Spinal cord (tissue), 10 donors: ENCODE measurements at places on chromosomes 12 and 14.
A peak's percentile ranks its signal among the peaks of the same experiment; 100 is the strongest.

GRCh38 chr12:5000204-5000603 is 43.5 kb upstream of the KCNA5 start:
- no peak for DNase-seq

DNA sequence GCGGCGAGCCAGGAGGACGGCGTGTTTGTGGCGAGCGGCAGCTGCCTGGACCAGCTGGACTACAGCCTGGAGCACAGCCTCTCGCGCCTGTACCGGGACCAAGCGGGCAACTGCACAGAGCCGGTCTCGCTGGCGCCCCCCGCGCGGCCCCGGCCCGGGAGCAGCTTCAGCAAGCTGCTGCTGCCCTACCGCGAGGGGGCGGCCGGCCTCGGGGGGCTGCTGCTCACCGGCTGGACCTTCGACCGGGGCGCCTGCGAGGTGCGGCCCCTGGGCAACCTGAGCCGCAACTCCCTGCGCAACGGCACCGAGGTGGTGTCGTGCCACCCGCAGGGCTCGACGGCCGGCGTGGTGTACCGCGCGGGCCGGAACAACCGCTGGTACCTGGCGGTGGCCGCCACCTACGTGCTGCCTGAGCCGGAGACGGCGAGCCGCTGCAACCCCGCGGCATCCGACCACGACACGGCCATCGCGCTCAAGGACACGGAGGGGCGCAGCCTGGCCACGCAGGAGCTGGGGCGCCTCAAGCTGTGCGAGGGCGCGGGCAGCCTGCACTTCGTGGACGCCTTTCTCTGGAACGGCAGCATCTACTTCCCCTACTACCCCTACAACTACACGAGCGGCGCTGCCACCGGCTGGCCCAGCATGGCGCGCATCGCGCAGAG is 873 bp downstream of the PLXNC1 start:
- DNase-seq: peak; percentile 76

- no peak for DNase-seq
Measured at GRCh38 chr14:73887318-73887616, 608 bp downstream of the ZNF410 start.

GRCh38 chr14:59582161-59582560 is 5.5 kb upstream of the CCDC175 start:
- DNase-seq: peak; percentile 55

DNA sequence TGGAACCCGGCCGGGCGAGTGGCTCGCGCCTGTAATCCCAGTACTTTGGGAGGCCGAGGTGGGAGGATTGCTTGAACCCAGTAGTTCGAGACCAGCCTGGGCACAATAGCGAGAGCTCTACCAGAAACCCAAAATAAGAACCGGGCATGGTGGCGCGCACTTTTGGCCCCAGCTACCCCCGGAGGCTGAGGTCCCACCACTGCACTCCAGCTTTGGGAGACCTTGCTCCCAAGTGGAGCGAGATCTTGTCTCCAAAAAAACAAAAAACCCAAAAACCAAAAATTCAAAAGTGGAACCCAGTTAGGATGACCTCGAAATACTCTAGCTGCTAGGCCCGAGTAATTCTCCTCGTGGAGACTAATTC is 769 bp upstream of the VTI1B start:
- no peak for DNase-seq

GRCh38 chr12:64318605-64319004 is 72.0 kb downstream of the C12orf56 start:
- no peak for DNase-seq

- DNase-seq: no peak
Measured at GRCh38 chr12:103318566-103318965, 177.2 kb downstream of the C12orf42 start.

DNA sequence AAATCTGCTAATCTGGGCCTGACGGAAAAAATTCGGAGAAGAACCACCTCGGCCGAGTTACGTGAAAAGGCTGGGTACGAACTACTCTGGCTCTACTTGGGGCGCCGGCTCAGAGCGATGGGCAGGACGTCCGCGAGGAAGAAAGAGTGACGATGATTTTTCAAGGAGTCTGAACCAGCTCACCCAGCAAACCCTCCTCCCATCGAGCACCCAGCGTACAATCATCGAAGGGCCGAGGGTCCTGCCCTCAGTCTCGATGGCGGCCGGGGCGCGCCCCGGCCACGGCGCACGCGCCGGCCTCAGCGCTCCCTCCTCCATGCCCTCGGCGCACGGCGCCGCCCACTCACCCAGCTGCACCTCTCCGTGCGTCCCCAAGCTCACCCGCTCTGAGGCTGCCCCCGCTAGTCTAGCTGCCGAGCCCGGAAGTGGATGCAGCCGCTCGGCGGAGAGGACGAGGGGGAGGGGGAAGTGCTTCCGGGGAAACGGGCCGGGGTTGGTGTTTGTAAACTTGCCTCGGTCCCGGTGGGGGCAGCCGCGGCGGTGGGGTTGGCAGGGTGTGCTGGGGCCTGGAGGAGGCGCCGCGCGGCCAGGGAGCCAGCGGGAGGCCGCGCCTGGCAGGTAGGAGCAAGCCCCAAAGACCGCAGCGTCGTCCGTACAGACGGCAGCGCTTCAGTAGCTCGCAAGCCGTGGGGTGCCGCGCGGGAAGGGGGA is at the start of the genes CSAD and ZNF740:
CSAD (minus strand) TSS at position 706 of the 711 bp plus-strand sequence. CDS start 7,455 bp downstream, outside the sequence.
ZNF740 (plus strand) TSS at position 503 of the 711 bp plus-strand sequence. CDS start 1,262 bp downstream, outside the sequence.
- DNase-seq: peak; percentile 88

DNA sequence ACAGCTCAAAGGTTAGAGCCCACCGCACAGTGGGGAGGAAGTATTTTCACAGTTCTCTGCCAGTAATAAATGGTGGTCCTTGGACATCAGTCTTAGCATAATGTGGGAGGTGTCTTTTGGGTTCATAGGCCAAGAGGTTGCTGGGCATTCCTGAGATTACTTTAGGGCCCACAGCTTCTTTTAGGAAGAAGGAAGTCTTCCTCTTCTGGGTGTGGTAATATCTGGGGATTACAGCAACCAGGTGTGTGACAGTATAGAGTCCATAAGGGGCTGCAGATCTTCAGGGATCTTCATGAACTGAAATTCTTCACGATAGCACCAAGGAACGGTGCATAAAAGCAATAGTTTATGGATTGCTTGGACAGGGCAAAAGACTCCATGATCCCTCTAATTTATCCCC is 56.2 kb upstream of the PTGR2 start:
- DNase-seq: no peak

DNA sequence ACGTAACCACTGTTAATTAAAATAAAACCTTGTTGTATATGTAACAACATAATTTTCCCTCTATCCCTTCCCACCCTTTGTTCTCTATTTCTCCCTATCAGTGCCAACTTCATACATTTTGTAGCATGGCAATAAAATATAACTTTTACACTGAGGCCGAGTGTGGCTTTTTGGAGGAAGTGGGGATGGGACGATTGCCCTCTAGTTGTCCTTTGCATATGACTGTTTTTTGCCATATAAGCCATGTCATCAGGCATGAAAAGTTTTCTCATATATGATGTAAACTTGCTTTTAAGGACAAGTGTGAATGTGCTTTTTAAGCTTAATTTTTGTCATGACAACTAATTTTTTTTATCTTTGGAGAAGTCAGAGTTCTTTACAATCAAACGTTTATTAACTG is 6.2 kb upstream of the CCT2 start:
- DNase-seq: no peak

GRCh38 chr12:19120795-19121194 is 8.7 kb upstream of the PLEKHA5 start:
- DNase-seq: no peak

GRCh38 chr14:69624136-69624535 is 12.7 kb downstream of the SUSD6 start:
- DNase-seq: no peak

GRCh38 chr14:31770271-31770670 is 209.1 kb downstream of the NUBPL start:
- DNase-seq: no peak

DNA sequence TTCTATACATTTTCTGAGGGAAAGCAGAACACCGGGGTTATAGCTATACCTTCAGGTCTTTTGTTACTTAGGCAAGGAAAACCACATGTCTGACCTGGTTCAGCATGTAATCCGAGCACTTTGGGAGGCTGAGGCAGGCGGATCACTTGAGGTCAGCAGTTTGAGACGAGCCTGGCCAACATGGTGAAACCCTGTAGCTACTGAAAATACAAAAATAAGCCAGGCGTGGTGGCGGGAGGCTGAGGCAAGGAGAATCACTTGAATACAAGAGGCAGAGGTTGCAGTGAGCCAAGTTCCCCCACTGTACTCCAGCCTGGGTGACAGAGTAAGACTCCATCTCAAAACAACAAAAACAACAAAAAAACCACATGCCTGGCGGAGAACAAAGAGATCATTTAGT is 177.6 kb downstream of the ACSS3 start:
- no peak for DNase-seq

GRCh38 chr14:101889366-101889765 is 75.0 kb upstream of the DYNC1H1 start:
- no peak for DNase-seq

- no peak for DNase-seq
Measured at GRCh38 chr12:77294016-77294415, 228.6 kb upstream of the E2F7 start.

DNA sequence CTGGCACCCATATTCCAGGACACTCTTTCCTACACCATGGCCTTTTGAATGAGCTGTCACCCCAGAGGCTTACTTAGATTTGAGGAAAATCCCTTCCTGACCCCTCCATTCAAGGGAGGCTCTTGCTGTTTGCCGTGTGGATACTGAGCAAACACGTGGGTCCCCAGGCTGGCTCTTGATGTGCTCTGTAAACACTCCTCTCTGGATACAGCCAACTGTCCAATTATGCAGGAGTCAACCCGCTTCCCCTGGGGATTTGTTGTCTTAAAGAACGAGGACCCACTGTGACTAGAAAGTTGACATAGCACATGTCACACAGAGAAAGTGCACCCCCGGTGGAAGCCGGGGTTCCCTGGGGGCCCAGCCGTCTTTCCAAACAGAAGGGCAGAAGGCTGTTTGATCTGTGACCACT is 75.8 kb upstream of the CEP83 start:
- DNase-seq: peak; percentile 57

GRCh38 chr12:76152181-76152807 is 67.8 kb upstream of the NAP1L1 start:
- no peak for DNase-seq

DNA sequence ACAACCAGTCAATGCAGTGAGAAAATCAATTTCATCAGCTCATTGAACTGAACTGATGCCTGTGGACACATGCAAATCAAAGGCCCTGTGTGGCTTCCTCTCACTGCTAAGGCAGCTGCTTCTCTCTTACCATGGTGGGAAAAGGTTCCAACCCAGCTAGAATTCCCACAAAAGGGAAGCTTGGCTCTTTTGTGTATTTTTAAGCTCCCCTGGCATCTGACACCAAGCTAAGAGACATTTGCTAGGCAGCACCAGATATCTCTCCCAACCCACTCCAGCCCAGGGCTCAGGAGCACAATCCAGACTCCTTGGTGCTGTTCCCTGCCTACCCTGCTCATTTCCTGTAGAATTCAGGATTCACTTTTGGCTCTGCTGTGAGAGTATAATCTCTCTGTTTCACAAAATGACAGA is 129.6 kb downstream of the GXYLT1 start:
- no peak for DNase-seq

DNA sequence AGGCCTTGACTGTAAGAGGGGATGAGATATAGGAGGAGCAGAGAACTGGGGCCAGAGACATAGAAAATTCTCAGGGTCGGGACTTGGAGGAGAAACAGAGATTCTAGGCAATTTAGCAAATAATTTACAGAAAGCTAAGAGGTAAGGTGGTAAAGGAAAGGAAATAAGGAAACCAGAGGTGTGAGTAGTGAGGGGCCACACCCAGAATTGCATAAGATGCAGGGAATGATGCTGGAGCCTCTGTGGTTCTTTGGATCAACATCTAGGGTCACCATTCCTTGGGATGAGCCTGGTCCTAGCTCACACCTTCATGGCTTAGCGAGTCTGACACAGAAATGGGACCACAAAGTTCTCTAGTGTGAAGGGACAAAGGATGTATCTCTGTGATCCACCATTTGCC is 949 bp upstream of the SDR9C7 start:
- DNase-seq: no peak
